Astrocyte of the spinal cord (primary cell): ENCODE measurements at places on chromosomes 13 and 19.

- DNase-seq: no peak
These were observed 173.8 kb upstream of the SOX1 start for GRCh38 chr13:111893071-111893606.

DNA sequence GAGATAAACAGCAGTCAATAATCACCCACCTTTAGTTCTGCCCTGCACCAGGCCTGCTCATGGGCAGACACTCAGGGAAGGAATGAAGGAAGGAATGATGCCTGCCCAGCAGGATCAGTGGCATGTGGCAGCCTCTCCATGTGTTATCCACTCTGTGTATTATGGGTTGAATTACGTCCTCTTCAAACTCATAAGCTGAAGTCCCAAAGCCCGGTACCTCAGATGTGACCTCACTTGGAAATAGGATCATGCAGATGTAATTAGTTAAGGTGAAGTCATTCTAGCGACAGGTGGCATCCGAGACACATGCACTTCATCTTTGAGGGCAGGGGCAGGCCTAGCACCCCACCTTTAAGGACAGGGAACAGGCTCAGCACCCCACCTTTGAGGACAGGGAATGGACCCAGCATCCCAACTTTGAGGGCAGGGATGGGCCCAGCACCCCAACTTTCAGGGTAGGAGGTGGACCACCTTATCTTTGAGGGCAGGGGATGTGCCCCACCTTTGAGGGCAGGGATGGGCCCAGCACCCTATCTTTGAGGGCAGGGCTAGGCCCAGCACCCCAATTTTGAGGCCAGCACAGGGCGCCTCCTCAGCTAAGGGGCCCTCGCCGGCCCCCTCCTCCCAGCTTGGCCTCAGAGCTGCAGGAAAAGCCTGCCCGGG is 127.6 kb downstream of the URI1 start:
- no peak for DNase-seq

GRCh38 chr13:32347651-32348050 is 32.3 kb downstream of the BRCA2 start:
- DNase-seq: no peak

DNA sequence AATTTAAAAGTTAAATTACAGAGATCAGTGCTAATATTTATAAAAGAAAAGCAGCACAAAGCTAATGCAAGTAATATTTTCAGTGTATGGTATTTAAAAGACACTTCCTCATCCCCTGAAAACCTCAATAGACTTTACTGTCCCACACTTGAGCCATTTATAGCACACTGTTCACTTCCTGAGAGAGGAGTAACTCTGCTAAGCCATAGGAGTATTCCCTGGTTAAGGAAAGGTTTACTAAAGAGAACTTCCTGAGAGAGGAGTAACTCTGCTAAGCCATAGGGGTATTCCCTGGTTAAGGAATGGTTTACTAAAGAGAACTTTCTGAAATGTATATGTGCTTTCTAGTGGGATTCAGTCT is 159.4 kb downstream of the NHLRC3 start:
- DNase-seq: no peak

GRCh38 chr19:37778613-37779126 is 716 bp downstream of the ZNF573 start:
- DNase-seq: no peak

DNA sequence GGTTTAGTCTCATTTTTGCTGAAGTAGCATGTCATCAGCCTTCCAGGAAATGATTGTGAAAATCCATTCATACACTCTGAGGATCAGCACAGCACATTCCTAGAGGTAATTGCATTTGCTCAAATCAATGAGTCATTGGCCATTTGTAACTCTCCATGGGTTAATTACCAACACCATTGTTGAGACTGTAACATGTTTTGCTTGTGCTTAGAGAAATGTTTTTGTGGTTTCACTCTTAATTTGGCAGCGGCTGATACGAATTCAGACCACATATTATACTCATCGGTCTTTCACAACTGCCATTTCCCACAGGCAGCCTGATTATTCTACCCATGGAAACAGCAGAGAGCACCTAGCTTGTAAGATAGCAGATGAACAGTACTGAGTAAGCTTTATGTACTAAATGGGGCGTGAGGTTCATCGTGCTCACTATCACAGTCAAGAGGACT is 110.3 kb downstream of the NHLRC3 start:
- DNase-seq: peak; percentile 72

DNA sequence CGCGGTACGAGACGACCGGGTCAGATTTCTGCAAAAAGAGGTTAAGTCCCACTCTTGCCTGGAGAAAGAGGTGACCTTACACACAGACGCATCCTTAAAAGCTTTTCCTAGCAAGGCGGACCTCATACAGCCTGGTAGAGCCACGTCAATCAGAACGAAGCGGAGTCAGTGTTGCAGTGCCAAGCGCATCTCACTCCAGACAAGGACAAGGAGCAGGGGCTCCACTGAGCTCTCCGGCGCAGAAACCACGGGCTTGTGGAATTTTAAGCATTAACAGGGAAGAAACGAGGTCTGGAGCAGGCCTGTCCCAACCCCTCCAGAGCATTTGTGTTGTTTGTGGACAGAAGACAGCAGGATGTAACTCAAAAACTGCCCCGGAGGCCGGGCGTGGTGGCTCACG is 7.1 kb downstream of the EEF2 start:
- DNase-seq: no peak

DNA sequence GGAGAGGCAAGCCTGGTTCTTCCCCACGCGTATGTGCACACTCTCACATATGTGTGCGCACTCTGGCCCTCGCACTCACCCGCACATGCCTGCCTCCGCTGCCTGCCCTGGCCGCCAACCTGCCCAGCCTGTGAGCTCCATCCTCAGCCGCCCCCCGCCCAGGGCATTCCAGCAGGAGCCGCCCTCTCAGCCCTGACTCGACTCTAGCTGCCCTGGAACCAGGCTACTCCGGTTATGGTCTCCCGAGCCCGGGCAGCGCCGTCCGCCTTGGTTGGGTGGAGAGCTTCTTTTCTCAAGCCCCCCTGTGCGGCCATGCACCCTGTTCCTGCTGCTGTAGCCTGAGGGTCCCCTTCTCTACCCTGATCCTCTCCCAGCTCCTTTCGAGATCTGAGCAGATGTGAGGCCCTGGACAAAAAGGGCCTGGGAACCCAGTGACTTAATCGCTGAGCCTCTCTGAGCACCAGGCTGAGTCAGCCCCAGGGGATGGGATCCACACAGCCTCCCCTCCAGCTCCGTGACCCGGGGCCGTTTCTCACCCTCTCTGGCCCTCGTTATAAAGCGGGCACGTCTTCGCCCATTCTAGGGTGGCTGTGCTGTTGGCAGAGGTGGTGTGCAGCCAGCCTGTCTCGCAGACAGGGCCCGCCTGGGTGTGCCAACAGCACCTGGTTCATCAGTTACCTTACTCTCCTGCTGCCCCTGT is 191.5 kb downstream of the TEX29 start:
- DNase-seq: no peak

- no peak for DNase-seq
These were observed 2.1 kb downstream of the RNF126 start for GRCh38 chr19:660793-661426.

DNA sequence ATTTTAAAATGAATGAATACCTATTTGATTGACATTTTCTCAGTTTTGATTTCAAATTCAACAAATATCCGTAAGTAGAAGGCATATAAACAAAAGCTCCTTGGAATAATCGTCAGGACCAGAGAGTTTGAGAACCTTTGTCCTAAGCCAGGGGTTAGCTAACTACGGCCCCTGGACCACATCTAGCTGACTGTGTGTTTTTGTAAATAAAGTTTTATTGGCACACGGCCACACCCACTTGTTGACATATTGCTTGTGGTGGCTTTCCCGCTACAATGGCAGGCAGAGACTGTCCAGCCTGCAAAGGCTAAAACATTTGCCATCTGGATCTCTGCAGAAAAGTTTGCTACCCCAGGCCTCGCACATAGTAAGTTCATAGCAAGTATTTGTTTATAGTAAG is 83.4 kb downstream of the GNG7 start:
- no peak for DNase-seq

DNA sequence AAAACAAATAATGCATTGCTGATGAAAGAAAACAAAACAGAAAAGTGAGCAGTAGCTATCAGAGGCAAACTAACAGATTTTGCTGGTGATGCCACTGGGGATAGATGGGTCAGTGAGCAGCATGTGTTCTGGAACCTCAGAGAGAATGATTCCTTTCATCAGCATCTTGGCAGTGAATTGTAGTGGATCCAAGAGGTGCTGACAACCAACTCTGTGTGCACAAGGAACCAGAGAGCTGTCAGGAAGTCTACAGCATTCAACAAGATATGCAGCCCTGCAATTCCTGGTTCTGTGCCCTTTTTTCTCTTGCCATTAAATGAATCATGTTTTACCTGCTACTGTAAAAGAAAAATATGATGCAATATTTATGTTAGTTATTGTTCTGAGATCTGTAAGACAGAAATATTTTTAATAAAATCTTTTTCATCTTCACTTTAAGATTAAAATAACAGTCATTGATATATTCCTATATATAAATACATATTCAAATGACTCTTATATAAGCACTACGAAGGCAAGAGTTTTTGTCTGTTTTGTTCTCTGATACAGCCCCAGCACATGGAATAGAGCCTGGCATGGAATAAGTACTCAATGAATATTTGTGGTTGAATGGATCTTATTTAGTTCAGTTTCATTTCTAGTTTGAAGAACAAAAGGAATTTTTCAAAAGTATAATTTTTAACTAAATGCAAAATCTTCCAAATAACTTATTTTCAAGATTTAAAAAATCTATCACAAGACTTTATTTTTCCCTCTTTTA is 80.8 kb downstream of the FREM2 start:
- no peak for DNase-seq

- no peak for DNase-seq
These were observed 2.4 kb downstream of the HSPH1 start for GRCh38 chr13:31159306-31159705.

DNA sequence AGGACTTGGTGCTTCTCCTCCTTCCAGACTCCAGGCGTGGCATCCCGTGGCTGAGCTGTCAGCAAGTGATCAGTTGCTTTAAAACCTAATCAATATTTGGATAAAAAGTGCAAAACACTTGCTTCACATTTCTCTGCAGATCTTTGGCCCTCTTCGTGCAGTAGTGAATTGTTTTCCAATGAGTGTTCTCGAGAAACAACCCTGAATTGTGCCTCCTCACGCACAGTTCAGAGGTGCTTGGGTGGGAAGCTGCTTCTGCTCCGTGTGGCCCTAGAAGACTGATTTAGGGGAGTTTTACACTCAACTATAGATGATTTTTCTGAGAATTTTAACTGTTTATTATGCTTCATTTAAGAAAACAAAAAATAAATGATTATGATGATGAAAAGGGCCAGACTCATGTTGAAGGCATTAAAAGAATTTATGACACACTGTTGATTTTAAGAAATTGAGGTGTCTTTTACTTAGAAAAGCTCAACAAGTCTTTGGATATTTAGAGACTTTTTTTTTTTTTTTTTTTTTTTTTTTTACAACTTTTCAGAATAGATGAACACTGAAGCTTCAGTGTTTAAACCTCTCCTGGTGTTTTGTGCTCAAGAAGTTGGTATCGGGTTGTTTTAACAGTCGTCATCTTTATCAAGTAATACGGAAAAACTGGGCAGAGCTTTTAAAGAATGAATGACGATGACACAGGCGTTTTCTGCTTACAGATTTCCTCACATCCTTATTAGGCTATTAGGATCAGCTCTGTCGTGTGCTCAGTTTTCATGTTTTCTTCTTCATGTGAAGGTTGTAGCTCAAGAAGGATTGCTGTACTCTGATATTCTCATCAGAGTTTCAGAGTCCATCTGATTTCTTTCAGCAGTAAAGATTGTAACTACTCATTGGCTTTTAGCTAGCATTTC is 39.5 kb upstream of the TEX29 start:
- peak; percentile 63 for DNase-seq

DNA sequence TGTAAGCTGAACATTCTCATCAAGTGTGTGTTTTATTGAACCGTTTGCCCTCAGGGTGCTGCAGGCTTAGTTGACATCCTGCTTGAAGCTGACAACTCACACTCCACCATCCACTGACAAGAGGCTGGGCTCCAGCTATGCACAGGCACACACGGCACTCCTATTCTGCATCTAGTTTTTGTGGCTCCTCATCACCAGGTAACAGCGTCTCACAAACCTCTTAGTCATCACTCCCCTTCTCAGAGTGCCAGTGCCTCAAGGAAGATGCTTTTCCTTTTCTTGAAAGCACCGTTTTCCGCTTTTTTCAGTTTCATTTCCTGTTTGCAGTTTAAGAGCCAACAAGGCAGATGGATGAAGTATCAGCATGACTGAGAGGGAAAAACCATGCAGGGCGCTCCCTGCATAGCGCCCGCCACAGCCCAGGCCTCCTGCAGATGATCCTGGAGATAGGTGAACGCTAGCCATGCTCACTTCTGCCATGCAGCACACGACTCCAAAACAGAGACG is 491.2 kb downstream of the COG6 start:
- no peak for DNase-seq

- DNase-seq: no peak
These were observed 21.4 kb upstream of the TMEM160 start for GRCh38 chr19:47069795-47070194.

- no peak for DNase-seq
These were observed 85.3 kb downstream of the COG6 start for GRCh38 chr13:39740761-39741160.

DNA sequence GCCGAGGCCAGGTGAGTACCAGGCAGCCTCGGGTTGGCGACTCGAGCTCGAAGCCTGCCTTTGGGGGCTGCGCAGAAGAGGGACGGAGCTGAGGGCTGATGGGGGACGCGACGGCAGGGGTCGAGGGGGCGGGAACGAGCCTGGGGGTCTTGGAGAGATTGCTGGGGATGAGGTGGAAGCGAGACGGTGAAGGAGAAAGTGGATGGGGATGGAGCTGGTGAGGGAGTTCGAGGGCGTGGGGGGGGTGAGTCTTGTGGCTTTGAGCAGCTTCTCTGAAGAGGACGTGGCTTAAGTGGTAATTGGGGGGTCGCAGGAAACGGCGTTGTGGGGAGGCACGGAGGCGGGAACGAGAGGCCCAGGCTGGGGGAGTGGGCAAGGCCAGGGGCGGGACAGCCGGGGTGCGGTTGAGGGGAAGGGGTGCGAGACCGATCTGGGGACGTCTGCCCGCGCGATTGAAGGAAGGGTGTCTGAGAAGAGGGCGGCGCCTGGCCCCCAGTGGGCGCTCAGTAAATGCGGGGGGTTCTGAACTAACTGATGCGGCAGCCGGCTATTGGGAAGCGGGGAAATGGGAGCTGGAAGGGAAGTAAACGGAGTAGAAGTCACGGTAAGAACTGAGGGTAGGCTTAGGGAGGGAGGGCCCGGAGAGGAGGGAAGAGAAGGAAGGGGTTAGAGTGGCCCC is 426 bp downstream of the MYO9B start:
- DNase-seq: peak; percentile 30

GRCh38 chr19:39843919-39844793 is 2.0 kb downstream of the FBL start:
- DNase-seq: peak; percentile 61

DNA sequence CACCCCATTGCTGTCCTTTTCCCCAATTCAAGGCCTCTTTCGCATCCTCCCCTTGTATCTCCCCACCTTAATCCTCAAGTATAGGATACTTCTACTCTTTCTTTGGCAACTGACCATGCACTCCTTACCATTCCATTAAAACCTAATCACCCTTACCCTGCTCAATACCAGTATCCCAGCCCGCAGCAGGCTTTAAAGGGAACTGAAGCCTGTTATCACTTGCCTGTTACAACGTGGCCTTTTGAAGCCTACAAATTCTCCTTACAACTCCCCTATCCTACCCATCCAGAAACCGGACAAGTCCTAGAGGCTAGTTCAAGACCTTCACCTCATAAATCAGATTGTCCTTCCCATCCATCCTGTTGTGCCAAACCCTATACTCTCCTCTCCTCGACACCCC is 16.2 kb upstream of the OR10H1 start:
- no peak for DNase-seq

GRCh38 chr13:106533943-106534638 is 1.4 kb downstream of the EFNB2 start:
- peak; percentile 77 for DNase-seq

GRCh38 chr19:924553-925086 is 1.2 kb upstream of the ARID3A start:
- DNase-seq: no peak
